ENCODE measurements at places on chromosomes 7 and 10.

DNA sequence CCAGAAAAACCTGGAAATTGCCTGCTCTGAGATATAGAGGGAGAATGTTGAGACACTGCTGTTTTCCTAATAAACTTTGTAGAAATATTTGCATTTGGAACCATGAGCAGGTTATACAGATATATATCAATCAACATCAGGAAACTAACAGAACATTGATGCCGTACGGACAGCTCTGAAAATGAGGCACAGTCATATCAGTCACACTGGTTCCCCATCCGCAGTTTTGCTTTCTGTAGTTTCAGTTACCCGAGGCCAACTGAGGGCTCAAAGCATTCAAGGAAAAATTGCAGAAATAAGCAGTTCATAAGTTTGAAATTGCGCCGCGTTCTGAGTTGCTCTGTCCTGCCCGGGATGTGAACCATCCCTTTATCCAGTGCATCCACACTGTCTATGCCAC lies 137.9 kb downstream of the KLF6 start:
- no peak for DNase-seq

DNA sequence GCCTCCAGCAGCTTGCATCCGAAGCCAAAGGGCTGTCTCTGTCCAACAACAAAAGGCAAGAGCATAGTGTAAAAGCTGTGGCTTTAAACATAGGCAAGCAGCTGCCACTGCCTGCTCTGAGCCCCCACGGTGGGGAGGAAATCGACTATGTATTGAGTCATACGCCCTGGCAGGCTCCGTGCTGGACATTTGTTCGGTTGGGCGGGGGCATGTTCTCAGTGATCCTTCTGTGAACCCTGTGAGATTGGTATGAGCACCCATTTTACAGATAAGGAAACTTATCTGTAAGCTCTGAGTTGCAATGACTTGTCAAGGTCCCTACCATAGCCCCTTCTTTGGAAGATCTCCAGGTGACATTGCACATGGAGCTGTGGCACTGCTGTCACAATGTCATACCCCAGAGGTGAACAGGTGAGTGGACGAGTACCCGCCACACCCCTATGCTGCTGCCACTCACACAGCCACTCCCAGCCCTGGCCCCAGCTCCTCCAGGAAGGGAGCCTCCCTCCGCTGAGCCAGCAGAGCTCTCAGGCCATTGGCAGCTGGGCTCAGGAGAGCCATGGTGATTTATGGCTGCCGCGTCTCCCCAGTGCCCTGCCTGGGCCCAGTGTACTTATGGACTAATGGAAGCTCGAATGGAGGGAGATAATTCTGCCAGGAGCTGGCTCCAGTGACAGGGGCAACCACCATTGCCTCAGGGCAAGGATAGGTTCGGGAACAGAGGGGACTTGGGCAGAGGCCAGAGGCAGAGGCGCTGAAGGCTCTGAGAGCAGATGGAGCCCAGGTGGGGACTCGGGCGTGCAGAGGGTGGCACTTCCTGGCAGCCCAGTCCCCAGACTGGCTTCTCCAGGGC lies 43.7 kb downstream of the UNC5B start:
- peak; percentile 22 for DNase-seq

GRCh38 chr10:80945264-80945880 lies 407.7 kb downstream of the SH2D4B start:
- peak; percentile 23 for DNase-seq

- DNase-seq = peak; percentile 86
Observed at GRCh38 chr7:100655908-100656674, at the start of gene ACTL6B. TSS of gene ACTL6B (minus strand) at chr7:100656448. CDS start at chr7:100656354, 94 bp downstream.

- no peak for DNase-seq
Observed at GRCh38 chr7:51459809-51460208, 143.2 kb upstream of the COBL start.

DNA sequence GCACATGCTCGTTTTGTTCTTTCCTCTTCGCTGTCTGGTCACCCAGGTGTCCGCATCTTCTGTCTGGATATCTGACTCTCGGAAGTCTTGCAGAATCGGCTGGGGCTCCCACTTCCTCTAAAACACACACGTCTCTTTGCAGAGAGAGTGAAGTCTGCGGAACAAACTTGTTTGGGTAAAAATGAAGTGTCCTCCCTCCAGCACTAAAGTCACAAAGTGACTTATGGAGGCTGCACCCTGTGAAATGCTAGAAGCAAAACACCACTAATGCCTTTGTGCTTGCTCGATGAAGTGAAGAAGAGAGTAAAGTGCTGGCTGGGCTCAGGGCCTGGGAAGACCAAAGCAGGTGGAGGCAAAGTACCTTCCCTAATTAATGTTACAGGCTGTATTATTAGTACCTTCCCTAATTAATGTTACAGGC lies 71.4 kb downstream of the FGFR2 start:
- peak; percentile 4 for DNase-seq

- no peak for DNase-seq
Observed at GRCh38 chr10:101780187-101780817, 2.9 kb downstream of the NPM3 start.

DNA sequence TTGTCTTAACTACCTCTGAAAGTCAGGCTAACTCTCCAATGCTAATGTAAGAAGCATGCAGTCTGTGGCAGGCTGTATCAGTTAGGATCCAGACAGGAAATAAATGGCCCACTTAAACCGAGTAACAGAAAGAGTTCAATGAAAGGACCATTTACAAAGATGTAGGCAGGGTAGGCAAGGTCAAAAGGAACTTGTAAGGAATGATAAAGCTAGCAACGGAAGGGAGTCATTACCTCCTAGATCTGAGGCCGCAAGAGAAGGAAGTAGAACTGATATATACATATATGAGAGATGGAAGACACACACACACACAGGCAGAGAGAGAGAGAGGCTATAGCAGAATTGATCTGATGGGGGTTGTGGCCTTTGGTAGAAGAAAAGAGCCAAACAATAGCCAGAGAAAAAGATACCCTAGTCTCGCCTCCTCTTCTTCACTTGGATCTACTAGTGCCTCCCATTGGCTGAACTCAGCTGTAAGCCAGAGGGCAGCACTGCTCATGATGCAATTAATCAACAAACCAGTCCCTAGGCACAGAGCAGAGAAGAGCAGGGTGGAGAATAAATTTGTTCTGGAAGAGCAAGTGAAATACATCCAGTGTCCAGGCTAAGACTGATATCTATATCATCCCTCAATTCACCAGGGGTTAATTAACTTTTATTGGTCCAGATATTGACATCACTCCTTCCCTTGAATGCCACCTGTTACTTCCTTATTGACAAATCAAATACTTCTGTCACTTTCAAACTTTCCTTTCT lies 91.2 kb downstream of the LSMEM1 start:
- DNase-seq = peak; percentile 10

- peak; percentile 61 for DNase-seq
Observed at GRCh38 chr10:14953424-14954000, 384 bp downstream of the DCLRE1C start.

DNA sequence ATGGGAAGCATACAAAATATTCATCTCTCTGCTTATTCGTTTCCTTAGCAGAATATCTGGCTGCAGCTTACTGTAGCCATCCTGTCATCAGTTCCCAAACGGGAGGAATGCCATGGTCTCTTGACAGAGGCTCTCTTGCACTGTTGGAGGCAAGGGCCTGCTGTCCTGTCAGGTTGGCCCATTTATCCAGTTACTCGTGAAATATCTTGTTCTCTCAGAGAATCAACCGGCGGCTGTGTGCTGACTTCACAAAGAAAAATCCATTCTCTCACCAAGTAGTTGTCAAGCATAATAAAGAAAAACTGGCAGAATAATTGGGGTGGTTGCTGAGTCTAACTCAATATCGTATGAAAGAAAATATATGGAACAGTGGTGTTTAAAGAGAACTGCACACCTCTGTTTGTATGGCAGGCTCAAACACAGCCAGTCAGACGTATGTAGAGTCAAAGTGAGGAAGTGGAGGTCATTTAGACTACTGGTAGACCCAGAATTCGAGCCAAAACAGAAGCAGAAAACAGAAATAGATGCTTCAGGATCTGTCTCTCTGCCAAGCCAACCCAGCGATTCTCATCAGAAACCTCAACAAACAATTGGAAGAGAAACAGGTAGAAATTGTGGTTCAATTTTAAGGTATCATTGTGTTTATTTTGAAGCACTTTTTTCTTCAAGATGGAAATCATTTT lies 349.2 kb upstream of the PRKCQ start:
- peak; percentile 46 for DNase-seq

DNA sequence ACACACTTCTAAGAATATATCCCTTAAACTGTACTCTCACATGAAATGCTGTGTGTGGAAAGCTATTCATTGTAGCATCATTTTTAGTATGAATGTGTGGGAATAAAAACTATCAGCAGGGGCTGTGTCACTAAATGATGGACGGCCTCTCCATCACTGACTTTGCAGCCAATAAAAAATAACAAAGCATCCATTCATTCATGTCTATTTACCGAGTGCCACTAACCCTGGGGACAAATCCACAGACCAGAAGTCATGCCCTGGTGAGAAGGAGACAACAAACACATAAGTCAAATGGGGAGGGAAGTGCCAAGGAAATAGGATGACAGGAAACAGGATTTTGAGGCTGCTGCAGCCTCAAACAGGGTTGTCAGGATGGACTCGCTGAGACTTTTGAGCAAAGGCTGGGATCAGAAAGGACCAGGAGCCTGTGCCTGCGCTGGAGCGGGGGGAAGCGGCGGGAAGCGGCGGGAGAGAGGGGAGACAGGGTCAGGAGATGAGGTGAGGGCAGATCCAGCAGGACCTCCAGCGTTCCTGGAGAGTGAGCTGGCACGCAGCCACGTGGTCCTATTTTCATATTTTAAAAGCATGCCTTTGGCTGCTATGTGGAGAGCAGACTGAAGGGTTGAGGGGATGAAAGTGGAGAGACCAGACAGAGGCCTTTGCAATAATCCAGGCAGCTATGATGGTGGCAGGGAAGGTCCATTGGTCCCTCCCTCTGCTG lies 2.2 kb upstream of the NOM1 start:
- no peak for DNase-seq

DNA sequence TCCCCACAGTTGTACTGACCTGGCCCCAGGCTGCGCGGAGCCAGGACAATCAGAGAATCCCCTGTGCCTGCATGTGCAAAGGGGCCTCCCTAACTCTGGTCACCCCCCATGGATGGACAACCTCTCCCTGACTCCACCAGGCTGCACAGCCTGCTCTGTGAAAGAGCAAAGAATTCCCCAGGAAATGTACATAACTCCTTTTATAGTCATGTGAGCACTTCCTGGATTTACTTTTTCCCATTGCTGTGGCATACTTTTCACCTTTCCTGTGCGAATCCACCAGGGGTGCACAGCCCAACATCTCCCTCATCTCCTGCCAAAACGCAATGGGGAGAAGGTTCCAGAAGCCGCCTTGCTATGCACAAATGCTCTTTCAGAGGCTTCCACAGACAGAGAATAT lies 27.9 kb downstream of the FGFR2 start:
- DNase-seq = no peak

DNA sequence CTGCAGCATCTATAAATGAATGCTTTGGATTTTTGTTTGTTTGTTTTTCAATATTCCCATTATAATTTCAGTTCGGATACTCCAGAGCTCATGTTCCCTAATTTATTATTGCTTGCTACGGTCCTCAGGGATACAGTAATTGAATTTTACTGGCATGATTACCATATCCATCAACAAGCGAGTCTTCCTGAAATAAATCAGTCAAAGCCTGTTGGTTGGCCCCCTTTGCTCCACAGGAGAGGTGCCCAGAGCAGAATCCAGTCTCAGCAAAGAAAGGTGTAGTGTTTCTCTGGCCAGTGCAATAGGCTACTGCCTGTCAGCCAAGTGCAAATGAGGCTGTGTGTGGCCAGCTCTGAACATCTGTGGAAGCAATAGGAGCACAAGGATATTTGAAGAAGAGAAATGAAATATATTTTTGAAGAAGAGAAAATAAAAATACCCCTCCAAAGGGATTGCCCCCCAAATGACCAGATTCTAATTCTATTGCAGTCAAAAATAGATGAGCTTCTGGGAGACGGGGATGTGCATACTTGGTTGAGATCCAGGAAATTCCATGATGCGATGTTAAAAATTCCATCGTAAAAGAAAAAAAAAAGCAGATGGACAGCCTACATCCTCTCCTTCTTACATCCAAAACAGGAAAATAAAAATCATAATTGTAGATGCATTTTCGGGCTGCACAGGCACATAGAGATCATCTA lies 18.1 kb downstream of the TRIL start:
- DNase-seq = no peak

DNA sequence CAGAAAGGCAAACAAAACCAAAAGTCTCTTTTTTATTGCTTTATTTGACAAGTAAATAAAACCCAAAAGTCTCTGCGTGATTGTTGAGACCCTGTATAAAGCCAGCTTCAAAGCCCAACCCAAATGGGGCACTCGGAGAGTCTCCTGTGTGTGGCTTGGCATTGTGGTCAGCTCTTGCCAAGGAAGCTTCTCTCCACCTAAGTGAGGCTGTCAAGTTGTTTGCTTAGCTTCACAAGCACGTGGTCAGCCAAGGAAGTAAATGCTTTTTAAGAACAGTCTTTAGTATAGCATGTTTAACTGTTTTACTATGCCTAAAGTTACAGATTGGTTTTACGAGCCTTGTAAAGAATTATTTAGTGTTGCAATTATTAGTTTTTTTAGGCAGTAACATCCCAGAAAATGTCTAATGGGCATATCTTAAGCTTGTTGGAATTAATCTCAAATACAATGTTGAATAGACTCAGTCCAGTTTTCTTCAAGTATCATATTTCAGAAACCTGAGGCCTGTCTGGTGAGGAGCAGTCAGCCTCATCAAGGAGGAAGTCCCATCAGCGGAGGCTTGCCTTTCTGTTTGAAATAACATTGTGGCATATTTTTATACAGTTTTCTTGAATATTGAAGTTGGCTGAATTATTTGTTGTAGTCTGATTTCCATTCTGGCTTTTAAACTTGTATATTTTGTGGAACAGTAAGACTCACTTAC lies 144.3 kb downstream of the ANKRD30A start:
- no peak for DNase-seq

DNA sequence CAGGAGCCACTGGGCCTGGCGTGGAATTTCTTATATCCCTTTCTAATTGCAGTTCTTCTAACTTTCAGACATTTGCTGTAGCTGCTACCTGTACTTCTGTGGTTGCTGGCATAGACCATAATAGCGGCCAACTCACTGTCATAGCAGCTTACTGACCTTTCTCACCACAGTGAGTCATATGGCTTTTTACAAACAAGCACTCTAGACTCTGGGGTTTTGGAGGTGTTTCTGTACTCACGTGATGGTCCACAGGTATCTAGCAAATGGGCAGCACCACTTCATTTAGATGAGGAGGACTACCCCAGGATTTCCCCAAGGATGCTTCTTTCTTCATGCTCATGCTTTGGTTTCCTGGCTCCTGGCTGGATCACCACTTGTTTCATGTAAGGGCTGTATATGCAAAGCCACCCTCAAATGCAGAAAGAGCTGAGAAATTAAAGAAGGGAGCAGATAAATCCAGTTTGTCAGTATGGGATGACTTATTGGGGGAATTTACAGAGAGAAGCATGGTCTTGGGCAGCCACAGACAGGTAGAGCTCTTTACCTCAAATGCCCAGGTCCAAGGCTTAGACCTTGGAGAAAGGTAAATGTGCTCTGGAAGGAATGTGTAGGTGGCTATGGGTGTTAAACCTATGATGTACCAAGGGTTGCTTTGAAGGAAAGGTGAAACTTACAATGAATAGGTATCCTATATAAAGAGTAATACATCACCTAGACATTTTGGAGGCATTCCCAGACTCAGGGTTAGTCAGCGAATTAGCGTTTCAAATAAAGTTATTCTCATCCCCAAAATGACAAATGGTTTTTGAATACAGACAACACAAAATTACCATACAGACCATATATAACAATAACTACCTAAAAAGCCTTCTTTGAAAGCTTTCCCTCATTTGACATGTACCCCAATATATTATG lies 15.9 kb upstream of the SLC25A16 start:
- DNase-seq = no peak

Data from hematopoietic multipotent progenitor cell treated with erythropoietin and hydrocortisone succinate and interleukin-3 and kit ligand, for 6 days (in vitro differentiated cells).